Activated naive CD4-positive, alpha-beta T cell treated with anti-CD3 and anti-CD28 coated beads, Interleukin-2, amount 50 U/mL, for 72 hours (primary cell): ENCODE measurements at places on chromosomes 11 and 22. TPM values are rescaled to one million over a fixed set of nuclear protein-coding genes. Genes with fewer than 3 reads are reported as not detected.

The TRIM3 gene
- total RNA-seq = 4.7 TPM

The MS4A6E gene
- not detected for total RNA-seq

The RRM1 gene
- 192 TPM for total RNA-seq

The KCNC1 gene
- total RNA-seq = not detected

The RTCB gene
- total RNA-seq = 82.8 TPM

The FOLR2 gene
- not detected for total RNA-seq

The OVOL1 gene
- 1.6 TPM for total RNA-seq

The MYBPC3 gene
- not detected for total RNA-seq

The DRD4 gene
- total RNA-seq = 5.6 TPM

The MFRP gene
- not detected for total RNA-seq

The MPEG1 gene
- not detected for total RNA-seq

The SCGB2A2 gene
- total RNA-seq = not detected

The C1QTNF6 gene
- total RNA-seq = 13.8 TPM

The APOBEC3F gene
- total RNA-seq = 15.8 TPM

The UCP3 gene
- 2.7 TPM for total RNA-seq

The TP53I11 gene
- 21.5 TPM for total RNA-seq

The F2 gene
- not detected for total RNA-seq

The C11orf52 gene
- total RNA-seq = not detected

The C22orf42 gene
- not detected for total RNA-seq

The MS4A14 gene
- not detected for total RNA-seq

The GLB1L2 gene
- 2.4 TPM for total RNA-seq

The CBLIF gene
- total RNA-seq = not detected

The CRACR2B gene
- total RNA-seq = 0.66 TPM

The FBLN1 gene
- 0.57 TPM for total RNA-seq

The KCNQ1OT1 gene
- 0.49 TPM for total RNA-seq

The MS4A15 gene
- not detected for total RNA-seq

The MMP1 gene
- not detected for total RNA-seq

The ZC3H12C gene
- total RNA-seq = 0.02 TPM

The SLC6A5 gene
- not detected for total RNA-seq

The MMP8 gene
- not detected for total RNA-seq

The MMP3 gene
- total RNA-seq = not detected

The OR8D4 gene
- total RNA-seq = not detected

The JHY gene
- 1.5 TPM for total RNA-seq

The LDHAL6A gene
- total RNA-seq = not detected

The GVQW3 gene
- 3.9 TPM for total RNA-seq

The BTG4 gene
- total RNA-seq = 0.23 TPM

The SLC22A8 gene
- total RNA-seq = not detected

The GSTT4 gene
- total RNA-seq = not detected

The TSGA10IP gene
- total RNA-seq = not detected

The ARHGAP8 gene
- total RNA-seq = 6.5 TPM

The LRRC74B gene
- total RNA-seq = not detected

The SLC22A24 gene
- total RNA-seq = not detected

The BATF2 gene
- not detected for total RNA-seq

The KRTAP5-10 gene
- total RNA-seq = not detected

The ARHGAP32 gene
- total RNA-seq = 9.7 TPM

The DRICH1 gene
- 0.46 TPM for total RNA-seq

The C11orf91 gene
- total RNA-seq = not detected

The GSC2 gene
- total RNA-seq = not detected

The KBTBD3 gene
- total RNA-seq = 13.0 TPM

The RASSF10 gene
- not detected for total RNA-seq

The ASRGL1 gene
- total RNA-seq = 5.5 TPM
